ENCODE measurements at places on chromosomes 6 and 20. TPM values are rescaled to one million over a fixed set of nuclear protein-coding genes. Genes with fewer than 3 reads are reported as not detected.

Gene TGM3
- not detected for total RNA-seq

Gene IL22RA2
- not detected for total RNA-seq

Gene EPPIN
- not detected for total RNA-seq

Gene CFB
- total RNA-seq = 0.33 TPM

Gene RIMS1
- 1.1 TPM for total RNA-seq

Gene CLPSL2
- not detected for total RNA-seq

Gene FAM217A
- not detected for total RNA-seq

Gene MEI4
- total RNA-seq = not detected

Gene SDCBP2
- 2.3 TPM for total RNA-seq

Gene ECI2
- total RNA-seq = 52.9 TPM

Gene PNLDC1
- not detected for total RNA-seq

Gene PRDM13
- not detected for total RNA-seq

Gene EYS
- total RNA-seq = not detected

Gene HCRTR2
- not detected for total RNA-seq

Gene GJA1
- total RNA-seq = 95.6 TPM

Gene CALHM4
- total RNA-seq = not detected

Gene SHLD1
- total RNA-seq = 0.65 TPM

Gene PLA2G7
- not detected for total RNA-seq

Gene SLC26A8
- not detected for total RNA-seq

Gene OR12D3
- not detected for total RNA-seq

Gene TRDN
- total RNA-seq = not detected

Gene C6orf52
- 1.6 TPM for total RNA-seq

Gene HLA-DPA1
- 6.5 TPM for total RNA-seq

Gene FAM217B
- total RNA-seq = 8.1 TPM

Gene SMLR1
- not detected for total RNA-seq

Gene ACSS1
- total RNA-seq = 8.7 TPM

Gene CMTR1
- total RNA-seq = 21.2 TPM

Gene PRKN
- 4.4 TPM for total RNA-seq

Gene TENT5A
- total RNA-seq = 2.7 TPM

Gene LRRC73
- under 0.01 TPM for total RNA-seq

Gene FRK
- total RNA-seq = 1.6 TPM

Gene PPP1R16B
- total RNA-seq = not detected

Gene STMND1
- total RNA-seq = not detected

Gene TCF21
- 4.7 TPM for total RNA-seq

Gene PRRT1
- not detected for total RNA-seq

Gene SENP6
- 24.5 TPM for total RNA-seq

Gene RTN4IP1
- 4.8 TPM for total RNA-seq

Gene TTLL9
- not detected for total RNA-seq

Gene PET117
- 3.7 TPM for total RNA-seq

Gene CCN2
- total RNA-seq = 530 TPM

Gene SS18L1
- total RNA-seq = 11.7 TPM

Gene FOXP4
- total RNA-seq = 21.2 TPM

Gene TSPO2
- total RNA-seq = 0.51 TPM

Gene RHAG
- total RNA-seq = not detected

Gene RBM24
- 9.9 TPM for total RNA-seq

Gene CD109
- 20.8 TPM for total RNA-seq

Gene VSX1
- not detected for total RNA-seq

Gene CDH4
- 12.4 TPM for total RNA-seq

Gene IRAK1BP1
- 3.2 TPM for total RNA-seq

Gene FAM209B
- not detected for total RNA-seq

Gene ABCC10
- 32.1 TPM for total RNA-seq

All from mesangial cell (primary cell).